ENCODE measurements at places on chromosomes 2 and 18. TPM values are rescaled to one million over a fixed set of nuclear protein-coding genes. Genes with fewer than 3 reads are reported as not detected.

GRCh38 chr2:43619511-43619910, 17.5 kb upstream of the PLEKHH2 start:
- DNase-seq, result no peak

DNA sequence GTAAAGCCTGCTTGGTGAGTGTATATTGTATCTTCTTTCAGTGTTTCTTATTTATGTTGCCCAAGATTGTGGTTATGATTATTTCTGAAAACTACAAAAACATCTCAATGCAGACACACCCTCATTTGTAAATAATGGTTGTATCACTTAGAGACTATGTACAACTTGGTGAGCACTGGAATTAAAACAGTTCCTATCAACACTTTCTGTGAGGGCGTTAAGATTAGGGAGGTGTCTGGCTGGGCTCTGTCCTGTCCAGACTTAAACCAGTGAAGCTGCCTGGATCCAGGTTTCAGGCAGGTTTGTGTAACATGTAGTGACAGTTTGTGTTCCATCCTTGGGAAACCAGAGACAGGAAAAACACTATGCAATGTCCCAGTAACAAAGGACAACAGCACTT, 49.7 kb downstream of the CTAGE1 start:
- no peak for DNase-seq

- DNase-seq, result no peak
These were observed 69.8 kb upstream of the EML6 start for GRCh38 chr2:54653572-54654204.

- DNase-seq, result no peak
These were observed 226.7 kb downstream of the GULP1 start for GRCh38 chr2:188518381-188518780.

Gene TMEFF2
- total RNA-seq, result not detected

- no peak for DNase-seq
These were observed 56.2 kb downstream of the CYP27C1 start for GRCh38 chr2:127163921-127164320.

GRCh38 chr18:42086288-42086687, 131.3 kb downstream of the PIK3C3 start:
- no peak for DNase-seq

GRCh38 chr2:170361090-170361936, 183.4 kb downstream of the MYO3B start:
- DNase-seq, result peak; percentile 45

- no peak for DNase-seq
These were observed 40.7 kb downstream of the RALB start for GRCh38 chr2:120293096-120294007.

DNA sequence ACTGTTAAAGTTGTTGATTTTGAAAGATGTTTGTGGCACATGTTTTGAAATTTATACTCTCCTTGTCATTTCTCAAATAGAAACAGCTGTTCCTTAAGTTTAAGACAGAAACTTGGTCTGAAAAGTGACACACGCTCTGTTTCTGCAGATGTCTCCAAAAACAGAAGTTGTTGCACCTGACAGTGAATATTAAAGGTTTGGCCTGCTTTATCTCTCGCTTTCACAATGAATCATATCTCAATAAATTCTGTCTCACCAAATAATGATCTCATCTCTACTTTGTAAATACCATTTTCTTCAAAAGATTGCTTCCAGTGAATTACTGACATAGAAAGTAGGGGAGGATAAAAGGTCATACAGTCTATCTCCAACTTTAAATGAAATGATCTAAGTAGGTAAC, 294.9 kb upstream of the SYT4 start:
- DNase-seq, result no peak

- DNase-seq, result no peak
These were observed 54.4 kb upstream of the SOS1 start for GRCh38 chr2:39175026-39175812.

GRCh38 chr2:188776634-188777033, 197.5 kb upstream of the COL3A1 start:
- DNase-seq, result no peak

- no peak for DNase-seq
These were observed 90.5 kb downstream of the CHST9 start for GRCh38 chr18:27094621-27095020.

DNA sequence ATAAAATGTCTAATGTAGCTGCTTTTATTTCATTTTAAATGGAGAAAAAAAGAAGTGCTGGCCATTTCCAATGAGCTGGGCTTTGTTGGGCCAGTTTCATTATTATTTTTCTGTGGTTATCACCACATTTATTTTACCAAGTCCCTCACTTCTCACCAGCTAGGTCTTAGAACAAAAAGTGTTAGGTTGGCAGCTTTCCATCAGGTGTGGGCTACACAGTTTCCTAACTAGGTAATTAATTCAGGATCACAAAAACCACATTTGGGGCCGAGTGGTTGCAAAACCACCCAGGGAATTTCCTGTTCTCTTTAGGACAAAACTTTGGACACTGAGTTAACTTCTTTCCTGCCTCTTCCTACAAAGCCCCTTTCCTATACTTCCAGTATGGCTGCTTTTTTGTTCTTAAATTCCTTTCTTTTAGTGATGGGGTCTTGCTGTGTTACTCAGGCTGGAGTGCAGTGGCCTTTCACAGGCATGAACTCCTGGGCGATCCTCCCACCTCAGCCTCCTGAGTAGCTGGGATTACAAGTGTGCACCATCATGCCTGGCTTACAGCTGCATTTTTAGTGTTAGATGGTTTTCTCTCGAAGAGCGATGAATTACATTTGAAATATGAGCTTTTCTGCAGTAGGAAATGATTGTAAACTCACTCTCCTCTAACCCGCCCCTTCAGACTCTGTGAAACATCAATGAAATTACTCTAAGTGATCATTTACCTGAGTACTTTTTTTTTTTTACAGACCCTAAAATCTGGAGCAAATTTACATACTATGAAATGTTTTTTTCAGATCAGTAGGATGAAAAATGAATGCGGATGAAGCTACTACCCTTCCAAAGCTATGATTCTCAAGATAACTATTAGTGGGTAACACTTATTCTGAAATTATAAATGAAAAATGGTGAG, 2.6 kb upstream of the ZFP36L2 start:
- no peak for DNase-seq

GRCh38 chr18:363301-364085, 95.6 kb upstream of the THOC1 start:
- no peak for DNase-seq

DNA sequence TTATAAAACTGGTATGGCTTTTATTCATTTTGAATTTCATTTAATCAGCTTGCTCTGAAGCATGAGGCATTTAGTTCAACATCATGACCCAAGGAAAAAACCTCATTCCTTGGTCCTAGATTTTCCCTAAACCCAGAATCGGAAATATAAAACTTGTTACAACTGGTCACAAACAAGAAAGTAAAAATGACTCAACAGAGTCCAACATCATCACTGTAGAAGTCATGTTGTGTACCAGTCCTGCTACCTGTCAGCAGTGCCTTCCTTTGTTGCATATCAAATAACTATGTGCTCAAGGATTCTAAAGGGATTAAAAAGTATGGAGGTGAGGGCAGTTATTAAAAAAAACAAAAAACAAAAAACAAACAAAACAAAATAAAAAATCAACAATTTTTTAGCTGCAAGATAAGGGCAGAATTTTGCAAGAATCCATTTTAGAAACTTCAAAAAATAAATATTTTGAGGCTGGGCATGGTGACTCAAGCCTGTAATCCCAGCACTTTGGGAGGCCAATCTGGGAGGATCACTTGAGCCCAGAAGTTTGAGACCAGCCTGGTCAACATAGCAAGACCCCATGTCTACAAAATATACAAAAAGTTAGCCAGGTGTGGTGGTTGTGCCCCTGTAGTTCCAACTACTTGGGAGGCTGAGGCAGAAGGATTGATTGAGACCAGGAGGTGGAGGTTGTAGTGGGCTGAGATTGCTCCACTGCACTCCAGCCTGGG, 18.4 kb downstream of the NCKAP1 start:
- DNase-seq, result no peak

- DNase-seq, result no peak
These were observed 286.2 kb upstream of the EPAS1 start for GRCh38 chr2:46010925-46011490.

DNA sequence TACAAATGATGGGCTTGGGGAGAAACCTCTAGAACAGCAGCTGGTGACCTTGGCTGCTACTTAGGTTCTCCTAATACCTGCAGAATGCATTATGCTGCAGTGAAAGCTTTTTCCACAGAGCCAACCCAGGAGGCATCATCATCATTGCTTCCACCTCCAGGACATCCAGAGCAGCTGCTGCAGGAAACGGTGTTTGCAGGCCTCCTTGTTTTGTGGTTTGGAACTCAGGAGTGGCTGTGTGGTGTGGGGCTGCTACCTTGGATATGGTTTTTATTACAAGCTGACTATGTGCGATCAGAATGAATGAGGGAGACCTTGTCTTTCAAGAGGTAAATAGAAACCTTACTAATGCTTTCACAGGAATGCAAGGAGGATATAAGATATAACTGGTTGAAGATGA, 82.9 kb upstream of the MCFD2 start:
- DNase-seq, result no peak

DNA sequence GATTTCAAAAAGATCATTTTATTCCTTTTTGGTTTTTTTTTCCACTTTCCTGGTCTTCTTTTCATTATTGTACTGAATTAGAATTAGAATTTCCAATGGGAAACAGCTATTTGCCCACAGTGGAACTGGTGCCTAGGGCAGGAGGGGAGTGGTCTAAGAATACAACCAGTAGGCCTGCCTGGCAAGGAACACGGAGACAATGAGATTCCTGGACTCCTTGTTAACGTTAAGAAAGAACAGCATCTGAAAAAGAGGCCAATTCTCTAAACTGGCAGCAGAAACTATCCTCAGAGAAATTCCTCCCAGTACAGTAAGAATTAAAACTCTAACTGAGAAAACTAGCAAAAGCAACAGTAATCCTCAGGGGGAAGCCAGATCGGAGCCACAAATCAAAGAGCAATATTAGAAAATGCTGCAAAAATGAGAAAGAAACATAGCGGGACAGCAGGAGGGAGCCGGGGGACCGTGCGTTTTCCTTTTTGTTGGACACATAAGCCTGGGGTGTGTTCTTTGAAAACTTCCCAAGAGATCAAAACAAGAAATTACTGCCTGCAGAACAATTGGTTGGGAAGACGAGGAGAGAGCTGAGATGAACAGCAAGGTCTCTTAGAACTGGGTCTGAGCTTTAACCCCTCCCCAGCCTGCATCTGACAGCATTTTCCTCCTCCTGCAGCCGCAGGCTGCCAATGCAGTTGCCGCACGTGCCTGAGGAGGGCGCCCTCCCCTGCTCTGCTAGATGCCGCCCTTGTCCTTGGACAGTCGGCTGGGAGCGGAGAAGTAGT, 776.0 kb downstream of the TSN start:
- DNase-seq, result no peak

Gene GPR45
- total RNA-seq, result not detected

GRCh38 chr2:239715606-239716005, 309.5 kb downstream of the NDUFA10 start:
- DNase-seq, result no peak

GRCh38 chr2:62197011-62197924, 1.4 kb downstream of the B3GNT2 start:
- peak; percentile 59 for DNase-seq

Gene LONRF2
- 0.08 TPM for total RNA-seq

DNA sequence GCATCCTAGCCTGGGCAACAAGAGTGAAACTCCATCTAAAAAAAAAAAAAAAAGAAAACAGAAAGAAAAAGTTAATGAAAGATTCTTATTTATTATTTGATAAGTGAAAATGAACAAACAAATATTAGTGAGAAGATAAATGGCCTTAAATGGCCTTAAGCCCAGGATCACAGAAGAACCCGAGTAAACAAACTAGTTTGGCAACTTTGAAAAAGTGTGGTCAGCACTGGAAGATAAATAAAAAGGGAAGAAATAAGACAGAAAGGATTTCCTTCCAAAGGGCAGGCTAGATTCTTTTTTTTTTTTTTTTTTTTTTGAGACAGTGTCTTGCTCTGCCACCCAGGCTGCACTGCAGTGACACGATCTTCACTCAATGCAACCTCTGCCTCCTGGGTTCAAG, 692.4 kb downstream of the CPS1 start:
- DNase-seq, result no peak
